Immature natural killer cell (primary cell): ENCODE measurements at places on chromosomes 16 and 17. TPM values are rescaled to one million over a fixed set of nuclear protein-coding genes. Genes with fewer than 3 reads are reported as not detected.

DNA sequence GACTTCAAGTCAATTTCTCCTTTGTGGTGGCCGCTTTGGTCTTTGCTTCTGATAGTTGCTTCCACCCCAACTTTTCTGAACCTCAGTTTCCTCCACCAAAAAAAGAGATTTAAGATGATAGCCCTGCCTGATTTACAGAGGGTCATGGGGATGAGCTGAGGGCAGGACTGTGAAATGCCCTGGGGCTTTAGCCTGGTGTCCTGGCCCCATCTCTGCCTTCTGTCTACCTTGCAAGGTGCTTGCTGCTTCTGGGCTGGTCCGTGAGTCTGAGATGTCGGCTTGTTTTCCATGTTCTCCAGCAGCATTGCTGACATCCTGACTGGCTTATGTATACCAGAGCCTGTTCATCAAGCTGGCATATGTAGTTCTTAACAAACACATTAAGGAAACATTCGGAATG lies 191.9 kb upstream of the MPHOSPH6 start:
- no peak for DNase-seq

GRCh38 chr16:8872967-8873865 lies 4.4 kb upstream of the CARHSP1 start:
- DNase-seq, result no peak

GRCh38 chr17:62219221-62219899 lies 154.3 kb upstream of the MED13 start:
- no peak for DNase-seq

DNA sequence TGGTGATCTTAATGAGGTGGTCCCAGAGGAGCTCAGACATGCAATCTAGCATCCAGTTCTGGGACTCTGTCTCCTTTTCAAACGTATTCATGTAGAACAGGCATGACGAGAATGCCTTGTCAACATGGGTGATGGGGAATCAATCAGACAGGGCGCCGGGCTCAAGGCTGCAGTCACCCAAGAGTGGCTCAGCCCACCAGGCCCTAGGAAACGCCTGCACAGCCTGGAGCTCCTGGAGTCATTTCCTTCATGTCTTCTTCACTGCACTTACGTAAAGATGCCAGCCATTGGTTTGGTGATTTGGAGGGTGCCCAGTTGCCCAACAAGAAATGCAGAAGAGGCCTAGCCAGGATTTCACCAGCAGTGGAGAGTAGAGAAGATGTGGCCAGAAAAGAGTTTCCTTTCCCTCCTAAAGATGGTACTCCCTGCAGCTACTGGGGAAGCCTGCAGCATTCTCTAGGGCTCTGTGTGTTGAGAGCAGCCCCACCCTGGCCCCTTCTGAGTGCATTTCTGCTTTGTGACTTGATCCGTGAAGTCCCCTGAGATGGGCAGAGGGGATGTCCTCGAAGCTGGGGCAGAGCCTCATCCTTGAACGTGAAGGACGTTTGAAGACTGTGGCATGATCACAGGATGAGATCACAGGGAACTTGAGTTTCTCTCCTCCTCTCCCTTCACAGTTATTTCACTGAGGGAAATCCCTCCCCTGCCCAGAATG lies 24.0 kb upstream of the STH start:
- DNase-seq, result no peak

Gene PAQR4
- 3.5 TPM for polyA plus RNA-seq

Gene PIK3R5
- polyA plus RNA-seq, result 28.9 TPM
